ENCODE measurements at places on chromosomes 4 and X. TPM values are rescaled to one million over a fixed set of nuclear protein-coding genes. Genes with fewer than 3 reads are reported as not detected.
A peak's percentile ranks its signal among the peaks of the same experiment; 100 is the strongest.

- no peak for DNase-seq
Measured at GRCh38 chr4:89312066-89312465, 4.5 kb upstream of the GPRIN3 start.

- DNase-seq = no peak
Measured at GRCh38 chr4:115234405-115235093, 121.1 kb upstream of the NDST4 start.

DNA sequence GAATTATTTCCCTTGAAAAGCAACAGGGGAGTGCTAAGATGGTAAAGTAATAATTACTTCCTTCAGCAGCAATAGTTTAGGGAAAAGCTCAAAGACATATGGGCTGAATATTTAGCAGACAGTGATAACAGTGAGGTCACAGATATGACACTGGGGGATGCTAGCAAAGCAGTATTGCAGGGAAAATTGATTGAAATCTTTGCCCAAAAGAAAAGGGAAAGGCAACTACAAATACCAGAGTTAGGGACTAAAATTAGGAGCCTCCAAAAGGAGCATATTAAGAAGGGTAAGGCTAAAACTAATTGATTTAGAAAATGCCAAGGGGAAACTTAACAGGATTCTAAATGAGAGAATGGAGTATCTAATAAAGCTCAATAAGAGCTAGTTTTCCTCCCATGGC lies 1191.3 kb upstream of the TENM3 start:
- no peak for DNase-seq

- DNase-seq = no peak
Measured at GRCh38 chrX:33138677-33139249, 72.6 kb downstream of the DMD start.

GRCh38 chr4:153249199-153250041 lies 45.2 kb downstream of the TRIM2 start:
- peak; percentile 76 for DNase-seq

DNA sequence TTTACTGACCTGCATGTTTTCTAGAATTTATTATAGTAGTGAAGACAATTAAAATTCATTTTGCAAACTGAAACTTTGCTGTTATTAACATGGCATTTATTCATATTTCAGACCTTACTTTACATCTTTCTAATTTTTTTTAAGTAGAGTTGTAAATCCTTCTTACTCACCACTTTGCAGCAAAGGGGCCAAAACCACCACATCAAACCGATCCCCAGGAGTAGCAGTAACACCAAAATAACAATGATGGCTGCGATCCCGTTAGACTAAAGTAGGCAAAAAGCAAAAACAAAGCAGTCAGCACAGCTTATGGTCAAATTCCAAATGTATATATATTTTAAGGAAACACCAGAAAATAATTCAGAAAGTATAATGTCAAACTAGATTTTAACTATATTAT lies 64.7 kb downstream of the ANTXR2 start:
- DNase-seq = no peak

DNA sequence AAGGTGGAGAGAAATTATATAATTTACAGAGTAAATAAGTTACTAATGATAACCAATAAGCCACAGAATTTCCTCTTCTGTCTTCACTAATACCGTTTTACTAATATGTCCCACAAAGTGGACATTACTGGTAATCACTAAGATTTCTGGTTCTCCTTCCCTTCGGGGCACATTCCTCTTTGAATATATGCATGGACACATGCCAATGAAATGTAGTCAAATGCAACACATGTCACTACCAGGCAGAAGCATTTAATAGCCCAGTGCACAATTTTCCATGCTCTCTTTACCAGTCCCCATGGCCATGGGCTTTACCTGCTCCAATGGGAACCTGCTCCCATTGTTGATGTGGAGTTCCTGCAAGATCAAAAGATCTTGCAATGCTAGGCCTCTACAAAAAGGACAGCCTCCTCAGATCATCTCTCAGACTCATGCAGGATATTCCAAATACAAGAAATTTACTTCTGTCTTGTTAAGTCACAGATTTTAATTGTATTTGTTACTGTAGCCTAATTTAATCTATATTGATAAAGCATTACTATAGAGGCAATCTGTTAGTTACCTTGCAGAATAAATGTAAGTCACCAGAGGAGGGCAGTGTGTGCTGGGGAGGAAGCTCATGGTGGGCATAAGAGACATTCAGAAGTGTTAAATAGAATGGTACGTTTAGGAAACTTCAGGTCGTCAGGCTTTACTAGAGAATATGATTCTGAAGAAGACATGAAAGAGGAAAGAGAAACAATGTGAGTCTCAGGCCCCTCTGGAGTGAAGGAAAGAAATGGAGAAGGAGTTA lies 37.1 kb upstream of the INPP4B start:
- no peak for DNase-seq

DNA sequence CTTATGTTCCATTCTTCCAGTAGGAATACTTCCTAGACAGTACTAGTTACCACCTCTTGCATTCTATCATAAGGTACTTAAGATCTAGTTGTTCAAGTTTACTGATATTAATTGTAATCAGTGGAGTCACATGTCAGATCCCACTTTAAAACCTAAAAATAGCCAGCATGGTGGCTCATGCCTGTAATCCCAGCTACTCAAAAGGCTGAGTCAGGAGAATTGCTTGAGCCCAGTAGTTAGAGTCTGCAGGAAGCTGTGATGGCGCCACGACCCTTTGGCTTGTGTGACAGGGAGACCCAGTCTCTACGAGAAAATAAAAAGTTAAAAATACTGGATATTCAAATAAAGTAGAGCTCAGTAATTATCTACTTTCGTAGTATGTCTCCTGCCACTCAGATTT lies 57.7 kb downstream of the MAD2L1 start:
- DNase-seq = no peak

DNA sequence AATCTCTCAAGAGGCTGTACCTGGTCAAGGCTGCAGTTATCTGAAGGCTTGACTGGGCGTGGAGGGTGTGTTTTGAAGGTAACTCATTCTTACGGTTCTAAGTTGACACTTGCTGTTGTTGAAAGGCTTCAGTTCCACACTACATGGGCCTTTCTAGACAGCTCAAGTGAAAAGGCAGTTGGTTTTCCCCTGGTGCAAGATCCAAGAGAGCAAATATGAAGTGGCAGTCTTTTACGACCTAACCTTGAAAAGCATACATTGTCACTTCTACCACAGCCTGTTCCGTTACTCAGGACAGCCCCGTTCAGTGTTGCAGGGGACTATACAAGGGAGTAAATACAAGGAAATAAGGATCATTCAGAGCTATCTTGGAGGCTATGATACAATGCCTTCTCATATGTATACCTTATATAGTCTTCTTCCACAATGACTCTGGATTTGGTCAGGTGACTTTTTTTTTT lies 46.2 kb downstream of the PDS5A start:
- DNase-seq = no peak

- DNase-seq = no peak
Measured at GRCh38 chr4:144366425-144366824, 225.9 kb upstream of the GYPA start.

DNA sequence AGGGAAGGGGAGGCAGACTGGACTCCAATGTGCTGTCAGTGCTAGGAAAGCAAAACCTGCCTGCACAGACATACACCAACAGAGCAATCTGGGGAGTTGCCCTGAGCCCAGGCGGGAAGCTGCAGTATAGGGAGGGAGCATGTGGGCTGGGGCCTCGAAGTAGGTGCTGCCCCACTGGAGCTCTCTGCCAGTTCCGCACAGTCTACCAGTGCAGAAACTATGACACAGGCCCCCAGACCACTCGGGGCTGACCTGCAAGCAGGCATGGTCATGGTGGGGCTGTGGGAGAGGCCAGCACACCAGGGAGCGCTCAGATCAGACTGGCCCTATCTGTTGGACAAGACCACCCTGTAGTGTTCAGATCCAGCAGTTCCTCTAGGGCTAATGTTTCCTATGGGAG lies 344.1 kb upstream of the TRAM1L1 start:
- no peak for DNase-seq

DNA sequence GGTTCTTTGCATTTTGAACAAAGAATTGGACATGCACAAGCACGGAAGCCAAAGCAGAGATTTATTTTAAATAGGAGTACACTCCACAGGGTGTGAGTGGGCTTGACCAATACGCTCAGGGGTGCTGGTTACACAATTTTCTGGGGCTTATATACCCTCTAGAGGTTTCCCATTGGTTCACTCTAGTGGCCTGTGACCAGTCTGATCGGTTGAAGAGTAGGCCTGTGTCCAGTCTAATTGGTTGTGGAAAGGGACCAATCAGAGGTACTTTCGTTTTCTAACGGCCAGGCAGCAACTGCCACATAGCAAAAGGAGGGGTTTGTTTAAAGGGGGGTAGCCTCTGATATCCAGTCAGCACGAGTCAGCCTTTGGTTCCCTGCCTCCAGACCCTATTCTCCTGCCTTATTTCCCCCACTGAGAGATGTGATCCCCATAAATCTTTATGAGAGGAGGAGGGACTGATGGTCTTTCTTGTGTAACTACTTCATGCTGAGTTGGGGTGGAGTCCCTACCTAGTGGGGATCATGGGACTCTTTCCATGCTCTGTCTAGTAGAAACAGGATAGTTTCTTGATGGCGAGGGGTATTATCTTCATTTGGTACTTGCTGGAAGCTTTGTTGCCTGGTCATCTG lies 11.3 kb upstream of the AREG start:
- DNase-seq = no peak

DNA sequence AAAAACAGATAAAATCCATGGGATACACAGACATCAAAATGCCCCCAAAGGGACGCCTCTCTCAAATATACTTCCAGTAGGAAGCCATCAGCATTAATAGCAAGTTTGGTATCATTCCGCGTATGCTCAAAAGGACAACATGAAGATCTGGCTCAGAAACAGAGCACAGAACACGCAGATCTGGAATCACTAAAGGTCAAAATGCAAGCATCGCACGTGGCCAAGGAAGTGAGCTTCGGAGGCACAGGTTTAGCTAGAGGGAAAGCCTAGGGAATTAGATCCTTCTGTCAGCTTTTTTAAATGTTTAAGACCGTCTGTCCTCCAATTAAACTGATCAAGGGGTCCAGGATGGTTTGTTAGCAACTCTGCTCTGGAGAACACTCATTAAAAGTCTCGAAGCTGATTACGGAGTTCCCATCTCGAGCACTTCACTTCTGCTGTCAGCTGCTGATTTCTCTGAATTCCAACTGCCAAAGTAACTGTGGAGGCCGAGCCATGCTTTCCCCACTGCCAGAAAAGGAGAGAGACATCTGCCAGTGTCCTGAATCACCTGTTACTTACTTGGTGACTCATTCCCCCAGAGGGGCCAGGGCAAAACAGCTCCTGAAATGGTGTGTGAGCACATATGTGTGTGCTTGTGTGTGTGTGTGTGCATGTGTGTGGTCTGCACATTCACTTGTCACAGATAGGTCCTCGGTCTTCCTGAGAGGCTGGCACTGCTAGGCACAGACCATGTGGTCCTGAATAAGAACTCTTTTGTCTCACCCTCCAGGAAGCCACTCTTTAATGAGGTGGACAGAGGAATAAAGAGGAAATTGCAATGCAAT lies 177.7 kb upstream of the PPARGC1A start:
- no peak for DNase-seq

GRCh38 chr4:38231626-38232025 lies 271.4 kb downstream of the PTTG2 start:
- DNase-seq = no peak

DNA sequence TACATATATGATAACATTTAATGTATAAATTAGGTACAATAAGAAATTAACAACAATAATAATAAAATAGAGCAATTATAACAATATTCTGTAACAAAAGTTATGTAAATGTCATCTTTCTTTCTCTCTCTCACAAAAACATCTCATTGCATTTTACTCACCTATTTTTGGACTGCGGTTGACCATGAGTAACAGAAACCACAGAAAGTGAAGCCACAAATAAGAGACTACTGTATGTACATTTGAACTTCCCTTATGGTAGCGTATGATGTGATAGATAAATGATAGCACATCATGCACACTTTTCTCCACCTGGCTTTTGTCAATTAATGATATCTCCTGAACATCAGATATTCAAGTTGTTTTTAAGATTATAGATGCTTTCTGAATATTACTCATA lies 80.5 kb downstream of the HNRNPD start:
- DNase-seq = no peak

DNA sequence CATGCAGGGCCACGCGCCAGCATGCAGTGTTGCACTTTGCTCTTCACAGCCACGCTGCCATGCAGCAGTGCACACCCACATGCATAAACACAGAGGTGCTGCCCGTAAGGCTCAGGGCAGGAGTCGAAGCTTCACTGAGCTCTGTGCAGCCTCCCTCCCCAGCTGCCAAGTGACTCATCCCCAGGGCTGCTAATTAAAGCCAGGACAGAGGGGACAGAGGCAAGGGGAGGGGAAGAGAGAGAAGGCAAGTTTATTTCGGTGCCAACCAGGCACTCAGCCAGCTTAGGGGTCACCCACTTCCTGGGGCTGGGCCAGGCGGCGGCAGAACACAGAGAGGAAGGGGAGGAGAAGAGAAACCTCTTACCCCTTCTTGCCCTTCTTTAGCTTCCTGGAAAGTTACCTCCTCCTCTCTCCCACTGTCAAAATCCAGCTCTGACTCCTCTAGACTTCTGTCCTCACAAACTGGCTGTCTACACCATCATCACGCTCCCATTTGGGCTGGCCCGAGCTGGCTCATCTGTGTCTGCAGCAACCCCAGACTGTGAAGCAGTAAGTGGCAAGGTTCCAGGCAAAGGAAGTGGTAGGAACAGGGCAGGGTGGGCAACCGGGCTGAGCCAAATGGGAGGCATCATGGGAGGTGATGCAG lies 6.2 kb upstream of the IQSEC2 start:
- DNase-seq = peak; percentile 15

GRCh38 chr4:4521136-4521535 lies 20.7 kb downstream of the STX18 start:
- no peak for DNase-seq

- no peak for DNase-seq
Measured at GRCh38 chrX:109847257-109848187, 114.5 kb upstream of the ACSL4 start.

The TBC1D9 gene
- 3.8 TPM for total RNA-seq

The FSTL5 gene
- total RNA-seq = not detected

The TMSB4X gene
- 4,350 TPM for total RNA-seq

The PLP1 gene
- not detected for total RNA-seq

The SLITRK2 gene
- total RNA-seq = not detected

The KLF8 gene
- 2.4 TPM for total RNA-seq

The NAP1L5 gene
- total RNA-seq = 2.0 TPM

Data from naive thymus-derived CD8-positive, alpha-beta T cell (primary cell).